ENCODE measurements at places on chromosomes 13 and 19.

DNA sequence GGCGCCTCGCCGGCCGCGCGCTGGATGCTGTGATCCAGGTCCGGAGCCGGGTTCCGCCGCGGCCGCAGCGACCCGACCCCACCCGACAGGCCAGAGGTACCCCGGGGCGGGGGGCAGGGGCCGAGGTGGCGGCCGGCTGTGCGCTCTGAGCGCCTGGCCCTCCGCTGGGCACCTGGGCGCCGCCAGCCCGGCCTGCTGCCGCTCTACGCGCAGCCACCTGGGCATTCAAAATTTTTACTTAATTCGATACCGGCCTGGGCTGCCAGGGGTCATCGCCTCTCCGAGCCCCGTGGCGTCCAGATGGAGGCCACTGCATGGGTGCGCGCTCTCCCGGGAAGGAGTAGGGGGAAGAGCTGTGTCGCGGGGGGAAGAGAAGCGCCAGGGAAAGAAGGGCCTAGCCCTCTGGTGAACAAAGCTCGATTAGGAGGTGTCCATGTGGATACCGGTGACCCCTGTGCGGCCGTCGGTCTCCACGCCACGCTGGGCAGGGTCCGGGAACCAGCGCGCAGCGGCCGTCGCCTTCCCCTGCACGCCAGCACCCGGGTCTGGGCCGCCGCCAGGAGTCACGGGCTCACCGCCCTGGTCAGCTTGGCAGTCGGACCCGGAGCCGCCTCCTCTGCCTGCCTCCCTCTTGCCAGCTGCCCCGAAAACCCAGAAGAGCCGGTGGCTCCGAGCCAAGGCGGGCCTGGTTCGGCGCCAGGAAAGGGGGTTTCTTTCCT lies 666 bp downstream of the BIVM start:
- no peak for DNase-seq

DNA sequence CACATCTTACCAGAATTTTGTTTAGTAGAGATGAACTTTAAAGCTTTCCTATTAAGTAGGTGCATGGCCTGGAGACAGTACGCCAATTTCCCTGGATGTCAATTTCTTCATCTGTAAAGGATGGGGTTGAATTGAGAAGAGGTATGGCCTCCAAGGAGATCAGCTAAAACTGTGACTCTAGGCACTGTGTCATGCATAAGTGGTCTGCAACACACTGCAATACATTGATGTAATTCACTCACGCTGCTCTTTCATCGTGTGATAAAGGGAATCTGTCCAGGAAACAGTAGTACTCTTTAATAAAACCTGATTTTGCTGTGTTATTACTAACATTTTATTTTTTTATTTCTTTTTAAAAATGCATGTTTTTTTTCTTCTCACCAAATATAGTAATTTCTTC lies 795.8 kb downstream of the DIAPH3 start:
- DNase-seq: no peak

DNA sequence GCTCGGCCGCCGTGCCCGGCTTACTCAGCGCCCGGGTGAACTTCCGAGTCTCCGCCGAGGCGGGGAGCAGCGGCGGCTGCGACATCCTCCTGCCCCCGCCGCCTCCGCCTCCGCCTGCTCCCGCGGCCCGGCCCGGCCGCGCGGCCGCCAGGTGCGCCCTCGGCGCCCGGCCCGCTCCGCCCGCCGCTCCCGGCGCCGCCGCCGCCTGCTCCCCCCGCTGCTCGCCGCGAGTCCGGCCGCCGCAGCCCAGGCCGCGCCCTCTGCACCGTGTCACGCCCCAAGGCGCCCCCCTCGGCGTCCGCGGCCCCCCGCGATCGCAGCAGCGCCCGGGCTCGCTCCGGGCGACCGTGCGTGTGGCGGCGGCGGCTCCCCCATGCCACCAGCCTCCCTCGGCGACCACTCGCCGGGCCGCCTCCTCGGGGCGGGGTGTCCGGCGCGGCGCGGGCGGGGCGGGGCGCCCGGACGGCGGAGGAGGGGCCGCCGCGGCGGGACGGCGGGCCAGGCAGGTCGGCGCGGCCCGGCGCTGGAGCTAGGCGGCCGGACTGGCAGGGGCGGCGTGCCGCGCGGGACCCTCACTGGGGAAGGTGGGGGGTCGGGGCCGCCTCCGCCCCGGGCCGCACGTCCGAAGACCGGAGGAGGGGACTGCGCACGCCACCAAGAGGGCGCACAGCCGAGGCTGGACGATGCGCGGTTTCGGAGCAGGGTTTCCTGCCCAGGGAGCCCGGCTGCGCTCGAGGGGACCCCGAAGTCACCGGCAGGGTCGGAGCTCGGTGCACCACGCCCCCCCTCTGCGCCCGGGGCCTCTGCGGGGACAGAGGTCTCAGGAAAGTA lies 108.6 kb upstream of the DOCK9 start:
- DNase-seq: no peak

- peak; percentile 44 for DNase-seq
Observed at GRCh38 chr19:3721131-3721886, 13.1 kb downstream of the TJP3 start.

- DNase-seq: no peak
Observed at GRCh38 chr19:17599780-17600179, 44.3 kb downstream of the COLGALT1 start.
